ENCODE measurements at places on chromosomes 16 and 17.

DNA sequence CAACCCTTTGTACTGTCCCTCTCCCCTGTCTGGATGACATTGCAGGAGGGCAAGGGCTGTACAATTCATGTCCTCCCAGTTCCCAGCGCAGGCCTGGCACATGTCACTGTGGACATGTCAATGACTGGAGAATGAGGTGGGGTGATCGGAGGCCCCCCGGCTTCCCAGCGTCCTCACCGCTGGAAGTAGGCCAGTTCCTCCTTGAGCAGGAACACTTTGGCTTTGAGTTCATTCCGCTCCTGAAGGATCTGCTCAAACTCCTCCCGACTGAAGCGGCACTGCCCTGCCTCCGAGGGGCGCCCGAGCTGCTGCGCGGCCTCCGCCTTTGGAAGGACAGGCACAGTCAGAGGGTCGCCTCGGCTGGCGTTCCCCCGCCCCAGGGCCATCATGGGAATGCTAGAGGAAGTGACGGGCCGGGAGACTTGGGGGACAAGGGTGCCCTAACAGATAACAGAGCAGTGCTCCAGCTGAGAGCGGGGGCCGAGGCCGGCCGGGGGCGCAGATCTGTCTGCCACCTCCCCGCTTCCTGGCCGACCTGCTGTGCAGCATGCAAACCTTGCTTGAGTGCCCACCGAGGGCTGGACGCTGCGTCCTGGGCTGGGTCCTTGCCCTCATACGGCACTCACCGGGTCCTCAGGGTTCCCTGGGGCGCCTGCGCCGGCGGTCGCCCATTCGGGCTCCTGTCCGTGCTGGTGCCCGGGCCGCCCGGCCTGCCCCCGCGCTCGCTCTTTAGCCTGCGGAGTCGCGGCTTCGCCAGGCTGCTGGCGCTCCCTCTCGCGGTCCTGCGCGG lies 1.3 kb downstream of the RILP start:
- DNase-seq = no peak

DNA sequence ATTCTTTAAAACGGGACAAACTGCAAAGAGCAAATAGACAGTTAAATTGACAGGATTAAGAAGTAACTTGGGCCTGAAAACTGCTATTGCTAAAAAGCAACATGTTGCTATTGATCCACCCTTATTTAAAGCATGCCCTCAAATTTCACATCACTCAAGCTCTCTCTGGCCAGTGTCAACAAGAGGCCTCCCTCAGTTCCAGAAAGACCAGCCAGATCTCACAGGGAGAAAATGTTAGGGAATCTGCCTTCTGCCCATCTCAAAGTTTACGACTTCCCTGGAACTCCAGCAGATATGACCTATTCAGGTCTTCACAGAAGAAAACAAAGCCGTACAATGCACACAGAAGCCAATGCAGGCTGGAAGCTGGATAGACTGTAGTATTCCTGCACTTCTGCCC lies 8.9 kb downstream of the CFAP20 start:
- no peak for DNase-seq

- no peak for DNase-seq
Observed at GRCh38 chr16:65905331-65905730, 461.2 kb upstream of the CDH5 start.

DNA sequence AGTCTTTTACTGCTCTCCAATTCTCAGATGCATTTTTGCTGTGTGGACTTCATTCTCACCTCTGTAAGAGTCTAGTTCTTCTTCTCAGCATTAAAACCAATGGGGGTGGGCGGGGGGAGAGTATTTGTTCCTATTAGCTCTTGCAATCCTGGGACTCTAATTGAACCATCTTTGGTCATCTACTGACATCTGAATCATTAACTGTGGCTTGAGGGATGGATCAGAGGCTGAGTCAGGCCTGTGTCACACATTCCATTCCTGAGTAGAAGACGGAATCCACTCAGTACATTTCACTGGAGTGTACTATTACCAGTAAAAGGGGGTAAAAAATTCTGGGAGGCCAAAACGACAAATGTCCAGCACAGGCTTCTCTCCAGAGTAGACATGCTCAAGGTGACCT lies 12.8 kb upstream of the ZNF23 start:
- no peak for DNase-seq

DNA sequence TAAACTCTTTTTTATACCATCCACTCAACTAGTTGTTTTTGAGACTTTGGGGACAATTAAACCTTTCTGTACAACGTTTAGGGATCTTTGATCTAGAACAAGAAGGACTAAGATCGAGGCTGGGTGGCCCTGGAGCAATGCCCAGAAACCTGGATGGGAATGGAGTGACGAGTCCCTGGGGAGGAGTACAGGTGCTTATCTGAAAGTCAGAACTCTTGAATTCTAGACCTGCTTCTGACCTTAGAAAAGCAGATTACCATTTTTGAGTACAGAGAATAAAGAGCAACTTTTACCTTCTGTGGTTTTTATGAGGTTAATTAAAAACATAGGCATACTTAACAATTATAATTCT lies 17.8 kb downstream of the UBE2Z start:
- DNase-seq = no peak
